H4 (cell line): ENCODE measurements at places on chromosomes 3 and 15. TPM values are rescaled to one million over a fixed set of nuclear protein-coding genes. Genes with fewer than 3 reads are reported as not detected.

Gene HHLA2
- not detected in 2 replicates for total RNA-seq

Gene LCTL
- total RNA-seq: 0.06 and 0.10 TPM in 2 replicates

DNA sequence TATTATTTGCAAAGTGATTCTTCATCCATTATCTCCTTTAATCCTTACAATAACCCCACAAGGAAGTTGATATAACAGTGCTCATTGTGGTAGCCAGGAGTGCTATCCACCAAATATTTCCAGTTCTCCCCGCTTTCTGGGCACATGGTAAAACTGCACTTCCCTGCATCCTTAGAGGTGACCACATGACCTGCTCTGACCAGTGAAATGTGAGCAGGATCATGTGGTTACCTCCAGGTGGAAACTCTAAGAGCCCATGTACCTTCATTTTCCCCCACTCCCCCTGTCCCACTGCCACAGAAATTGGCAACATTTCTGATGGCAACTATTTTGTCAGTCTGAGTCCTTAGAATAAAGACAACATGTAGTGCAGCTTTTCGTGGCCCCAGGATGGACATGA, 89.7 kb downstream of the MRPL46 start:
- no peak for DNase-seq

DNA sequence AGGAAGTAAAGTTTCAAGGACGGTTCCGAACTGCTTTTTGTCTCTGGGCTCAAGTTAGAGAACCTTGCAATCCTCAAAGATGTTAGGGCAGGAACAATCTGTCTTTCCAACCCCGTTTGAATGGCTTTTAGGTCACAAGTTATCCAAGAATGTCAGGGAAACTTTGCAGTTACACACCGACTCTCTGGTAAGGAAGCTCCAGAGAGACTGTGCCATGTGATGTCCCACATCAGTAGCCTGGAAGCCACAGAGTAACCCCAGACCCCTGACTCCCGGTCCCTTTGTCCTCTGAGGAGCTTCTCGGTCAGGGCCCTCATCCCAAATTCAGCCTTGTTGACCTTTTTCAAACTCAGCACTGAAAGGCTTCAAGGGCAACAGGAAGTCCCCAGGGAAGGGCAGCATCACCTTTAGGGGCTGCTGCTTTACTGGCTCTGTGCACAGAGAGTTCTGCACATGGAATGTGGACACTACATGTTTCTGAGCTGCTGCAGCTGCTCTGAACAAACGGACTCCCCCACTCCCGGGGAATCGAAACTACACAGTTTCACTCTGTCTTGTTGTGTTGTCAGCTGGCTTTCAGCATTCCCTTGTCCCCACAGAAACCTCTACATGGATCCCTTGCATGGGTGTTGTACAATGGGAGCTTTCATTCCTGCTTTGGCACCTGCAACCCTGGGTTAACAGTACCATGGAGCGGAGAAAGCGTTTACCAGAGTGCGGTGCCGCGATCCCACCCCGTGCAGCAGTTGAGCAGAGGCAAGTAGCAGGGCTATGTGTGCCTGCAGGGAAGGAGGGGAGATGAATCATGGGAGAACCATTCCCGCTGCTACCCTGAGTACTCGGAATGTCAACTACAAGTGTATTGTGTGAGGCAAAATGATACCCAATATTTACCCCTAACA, 408.2 kb upstream of the THBS1 start:
- DNase-seq: peak; percentile 71

GRCh38 chr15:37094333-37094914, 5.9 kb downstream of the MEIS2 start:
- no peak for DNase-seq

- no peak for DNase-seq
Measured at GRCh38 chr3:130758624-130759369, 12.2 kb upstream of the PIK3R4 start.
